ENCODE measurements at places on chromosomes 12 and 14.

DNA sequence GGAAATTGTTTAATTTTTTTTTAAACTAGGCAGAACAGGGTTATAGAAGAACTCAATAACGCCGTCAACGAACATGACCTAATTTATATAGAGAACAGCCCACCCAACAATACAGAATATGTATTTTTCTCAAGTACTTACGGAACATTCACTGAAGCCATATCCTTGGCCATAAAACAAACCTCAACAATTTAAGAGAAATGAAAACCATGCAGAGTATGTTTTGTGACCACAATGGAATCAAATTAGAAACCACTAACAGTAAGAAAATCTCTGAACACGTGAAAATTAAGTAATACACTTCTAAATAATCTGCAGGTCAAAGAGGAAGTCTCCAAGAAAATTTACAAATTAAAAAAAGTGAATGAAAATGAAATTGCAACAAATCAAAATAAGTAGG is 9.4 kb downstream of the SART3 start:
- no peak for DNase-seq

DNA sequence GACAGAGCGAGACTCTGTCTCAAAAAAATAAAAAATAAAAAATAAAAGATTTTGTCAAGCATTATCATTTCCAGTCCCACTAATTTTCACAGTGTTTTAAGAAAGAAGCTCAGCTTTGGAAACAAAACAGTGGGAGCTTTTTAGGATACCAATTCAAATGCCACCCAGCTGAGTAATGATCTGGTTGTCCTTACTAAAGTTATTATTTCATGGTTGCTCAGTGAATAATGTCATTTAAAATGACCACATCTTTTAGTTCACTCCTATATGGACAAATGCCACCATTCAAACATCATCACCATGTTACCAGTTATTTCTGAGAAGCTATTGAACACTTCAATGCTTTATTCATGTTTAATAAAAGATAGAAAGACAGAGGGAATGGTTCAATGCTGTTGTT is 365.0 kb downstream of the CCER1 start:
- no peak for DNase-seq

GRCh38 chr12:108316176-108317086 is 22.7 kb downstream of the CMKLR1 start:
- DNase-seq = no peak

DNA sequence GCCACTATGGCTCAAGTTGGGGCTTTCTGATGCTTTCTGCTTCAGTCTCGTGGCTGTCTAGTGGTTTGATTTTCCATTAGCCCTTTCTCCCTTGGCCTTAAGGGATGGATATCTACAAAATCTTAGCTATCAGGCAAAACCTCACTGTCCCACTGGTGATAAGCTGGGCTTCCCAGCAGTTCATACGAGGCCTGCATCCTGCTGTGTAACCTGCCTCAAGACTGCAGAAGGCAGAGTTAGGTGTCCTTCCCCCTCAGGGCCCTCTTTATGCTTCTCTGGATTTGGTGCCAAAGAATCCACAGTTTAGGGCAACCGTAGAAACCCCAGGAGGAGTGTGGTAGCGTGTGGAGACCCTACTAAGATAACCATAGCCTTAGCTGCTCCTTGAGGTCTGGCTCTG is 38.9 kb downstream of the ETV6 start:
- DNase-seq = no peak

- peak; percentile 18 for DNase-seq
These were observed 165.4 kb downstream of the DERA start for GRCh38 chr12:16076557-16076956.

- DNase-seq = no peak
These were observed 141.6 kb upstream of the CPSF6 start for GRCh38 chr12:69097619-69098368.

DNA sequence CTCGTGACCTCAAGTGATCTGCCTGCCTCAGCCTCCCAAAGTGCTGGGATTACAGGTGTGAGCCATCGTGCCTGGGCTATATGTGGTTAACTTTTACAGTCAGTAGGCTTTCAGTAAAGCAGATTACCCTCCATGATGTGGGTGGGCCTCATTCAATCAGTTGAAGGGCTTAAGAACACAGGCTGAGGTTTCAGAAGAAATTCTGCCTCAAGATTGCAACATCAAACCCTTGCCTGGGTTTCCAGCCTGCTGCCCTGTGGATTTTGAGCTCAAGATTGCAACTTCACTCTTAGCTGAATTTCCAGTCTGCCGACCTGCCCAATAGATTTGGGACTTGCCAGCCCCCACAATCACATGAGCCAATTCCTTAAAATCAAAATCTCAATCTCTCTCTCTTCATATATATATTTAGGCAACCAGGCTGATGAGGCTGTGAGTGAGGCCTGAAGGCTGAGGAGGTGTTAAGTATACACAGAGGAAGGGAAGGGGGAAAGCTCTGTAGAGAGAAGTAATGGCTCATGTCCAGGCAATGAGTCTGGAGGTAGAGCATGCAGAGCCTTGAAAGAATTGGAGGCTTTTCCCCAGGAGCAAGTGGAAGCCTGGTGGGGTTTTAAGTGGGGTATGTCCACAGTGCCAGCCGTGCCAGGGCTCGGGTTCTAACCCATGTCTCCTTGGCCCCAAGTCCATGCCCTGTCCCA is 33.3 kb upstream of the ACTN1 start:
- DNase-seq = no peak

DNA sequence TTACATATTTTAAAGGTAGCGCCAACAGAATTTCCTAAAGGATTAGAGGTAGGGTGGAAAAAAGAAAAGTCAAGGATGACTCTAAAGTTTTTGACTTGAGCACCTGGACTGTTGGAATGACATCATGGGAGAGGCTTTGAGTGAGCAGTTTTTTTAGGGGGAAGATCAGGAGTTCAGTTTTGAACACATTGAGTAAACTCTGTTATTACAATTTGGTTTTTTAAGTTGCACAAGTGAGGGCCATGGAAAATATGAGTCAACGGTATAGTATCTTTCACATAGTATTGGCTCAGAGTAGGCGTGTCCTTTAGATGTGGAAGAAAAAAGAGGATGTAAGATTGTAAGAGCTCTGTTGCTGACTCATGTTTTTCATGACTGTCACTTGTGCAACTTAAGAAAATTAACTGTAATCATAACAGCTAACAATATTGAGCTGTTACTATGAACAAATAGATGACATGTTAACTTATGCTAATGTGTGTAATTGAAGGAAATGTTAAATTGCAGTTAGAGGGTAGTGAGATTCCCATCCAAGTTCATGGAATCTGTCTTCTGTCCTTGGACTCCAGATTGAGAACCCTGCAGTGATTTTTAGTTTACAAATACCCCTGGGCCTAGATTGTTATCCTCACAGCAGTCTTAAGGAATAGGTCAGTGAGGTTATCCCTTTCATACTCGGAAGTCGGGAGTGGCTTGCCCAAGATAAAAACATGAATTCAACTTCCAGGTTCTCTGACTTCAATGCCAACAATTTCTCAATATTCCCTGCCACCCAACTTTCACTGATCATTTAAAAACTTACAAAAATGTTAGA is 48.2 kb upstream of the ATP2B1 start:
- peak; percentile 79 for DNase-seq

DNA sequence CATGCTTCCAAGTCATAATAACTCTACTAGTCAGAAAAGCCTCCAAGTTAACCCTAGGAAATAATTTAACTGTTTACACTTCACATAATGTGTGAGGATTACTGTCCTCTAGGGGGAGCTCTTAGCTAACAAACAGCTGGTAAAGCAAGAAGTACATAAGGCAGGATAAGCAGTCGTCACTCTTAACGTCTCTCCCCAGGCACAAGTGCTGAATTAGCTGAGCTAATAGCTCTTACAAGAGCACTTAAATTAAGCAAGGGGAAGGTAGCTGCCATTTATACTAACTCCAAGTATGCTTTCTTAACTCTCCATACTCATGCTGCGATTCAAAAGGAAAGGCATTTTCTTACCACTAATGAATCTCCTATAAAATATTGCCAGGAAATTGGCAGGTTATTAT is 79.3 kb upstream of the TSPAN11 start:
- DNase-seq = no peak

DNA sequence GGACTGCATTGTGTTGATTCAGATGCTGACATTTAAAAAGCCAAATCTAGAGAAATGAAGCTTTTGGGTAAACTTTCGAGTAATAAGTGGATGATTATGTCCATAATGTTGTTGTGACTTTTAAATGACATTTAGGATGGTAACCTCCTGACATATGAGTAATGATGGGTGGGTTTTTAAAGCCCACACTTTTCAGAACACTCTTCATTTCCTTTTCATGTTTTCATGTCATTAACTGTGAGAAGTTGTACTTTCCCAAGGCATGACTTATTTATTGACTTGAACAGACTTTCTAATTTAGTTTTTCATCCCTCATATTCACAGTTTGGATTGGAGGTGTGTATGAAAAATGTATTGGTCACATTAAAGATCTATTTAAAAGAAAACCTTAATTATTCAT is 35.5 kb downstream of the RGS6 start:
- no peak for DNase-seq

GRCh38 chr12:16531621-16532020 is 74.3 kb downstream of the LMO3 start:
- no peak for DNase-seq

GRCh38 chr12:69321351-69321750 is 26.8 kb upstream of the LYZ start:
- DNase-seq = no peak

- no peak for DNase-seq
These were observed 22.6 kb upstream of the SLC10A1 start for GRCh38 chr14:69819607-69820006.

- no peak for DNase-seq
These were observed 54.2 kb downstream of the PPP1R36 start for GRCh38 chr14:64604001-64604400.

- peak; percentile 75 for DNase-seq
These were observed 135.3 kb downstream of the PRKCH start for GRCh38 chr14:61456720-61457119.

GRCh38 chr14:52269982-52270381 is 2.5 kb downstream of the PTGDR start:
- DNase-seq = no peak

DNA sequence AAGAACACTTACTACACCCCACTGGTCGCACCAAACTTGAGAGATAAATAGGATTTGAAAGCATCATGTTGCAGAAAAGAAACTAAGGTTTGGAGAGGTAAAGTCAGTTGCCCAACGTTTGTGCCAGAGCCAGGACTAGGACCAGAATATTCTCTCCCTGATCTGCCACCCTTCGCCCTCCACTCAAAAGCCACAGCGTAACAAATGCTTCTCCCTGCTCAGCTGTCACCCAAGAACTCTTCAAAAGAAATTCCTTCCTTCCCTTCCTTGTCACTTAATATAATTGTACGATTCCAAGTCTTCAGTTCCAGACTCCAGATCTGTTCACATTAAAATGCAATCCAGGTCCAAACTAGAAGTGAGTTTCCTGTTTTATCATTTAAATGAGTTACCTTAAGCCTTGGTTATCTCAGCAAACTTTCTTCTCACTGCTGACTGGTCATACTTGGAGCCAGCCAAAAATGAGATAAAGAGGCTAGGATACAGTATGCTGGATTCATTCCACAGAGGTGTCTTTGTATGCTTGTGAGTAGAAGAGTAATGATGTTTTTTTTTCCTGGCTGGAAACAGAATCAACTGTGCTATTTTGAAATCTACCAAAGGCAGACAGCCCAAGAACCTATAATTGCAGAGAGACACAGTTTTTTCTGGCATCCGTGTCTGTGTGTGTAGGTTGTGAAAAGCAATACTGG is 12.8 kb upstream of the PPFIBP1 start:
- no peak for DNase-seq

GRCh38 chr12:119006746-119007145 is 25.4 kb downstream of the SRRM4 start:
- no peak for DNase-seq

DNA sequence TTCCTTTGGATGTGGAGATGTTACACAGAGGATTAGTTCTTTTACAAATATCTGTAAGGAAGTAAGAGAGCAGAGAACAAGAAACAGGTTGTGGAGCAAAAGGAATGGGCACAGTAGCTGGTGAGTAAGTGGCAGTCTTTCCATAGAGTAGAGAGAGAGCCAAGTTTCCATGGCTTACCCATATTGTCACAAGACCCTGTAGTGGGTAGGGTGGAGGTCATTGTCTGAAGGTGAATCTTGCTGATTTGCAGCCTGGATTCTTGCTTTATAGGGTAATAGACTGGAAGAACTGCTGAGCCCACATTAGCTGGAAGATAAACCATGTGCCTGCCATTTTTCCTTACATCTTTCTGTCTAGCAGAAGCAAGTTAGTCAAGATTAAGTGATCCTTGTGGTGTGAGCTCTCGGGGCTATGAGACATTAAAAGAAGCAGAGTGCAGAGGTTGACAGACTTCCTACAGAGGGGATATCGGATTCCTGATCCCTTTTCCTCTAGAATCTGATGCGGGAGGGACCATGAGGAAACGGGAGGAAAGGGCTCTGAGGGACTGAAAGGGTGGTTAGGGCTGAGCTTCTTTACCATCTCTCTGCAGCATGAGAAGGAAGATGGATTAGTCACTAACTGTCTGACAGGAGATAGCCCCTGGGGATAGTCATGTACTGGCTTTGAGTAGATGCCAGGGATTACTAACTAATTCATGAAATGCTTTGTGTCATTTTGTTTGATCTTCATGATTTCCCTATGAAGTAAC is 44.0 kb upstream of the LRTM2 start:
- no peak for DNase-seq

DNA sequence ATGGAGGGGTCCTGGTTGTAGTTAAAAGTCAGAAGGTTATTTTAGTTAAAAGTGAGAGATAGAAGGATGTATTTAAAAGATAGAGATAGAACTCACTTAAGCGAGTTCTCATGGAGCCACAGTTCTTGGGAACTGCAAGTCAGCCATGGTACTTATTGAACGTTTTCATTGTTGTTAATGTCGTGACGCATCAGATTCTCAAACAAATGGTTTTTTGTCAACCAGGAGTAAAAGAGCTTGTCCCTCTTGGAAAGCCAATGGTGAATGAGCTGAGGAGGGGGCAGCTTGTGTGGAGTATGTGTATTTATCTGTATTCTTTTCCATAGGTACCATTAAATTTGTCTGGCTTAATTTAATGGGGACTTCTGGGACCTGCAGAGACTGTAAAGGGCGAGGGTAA is 68.6 kb downstream of the FIGNL2 start:
- DNase-seq = no peak

GRCh38 chr12:49231878-49232655 is 32.8 kb upstream of the TUBA1C start:
- no peak for DNase-seq

DNA sequence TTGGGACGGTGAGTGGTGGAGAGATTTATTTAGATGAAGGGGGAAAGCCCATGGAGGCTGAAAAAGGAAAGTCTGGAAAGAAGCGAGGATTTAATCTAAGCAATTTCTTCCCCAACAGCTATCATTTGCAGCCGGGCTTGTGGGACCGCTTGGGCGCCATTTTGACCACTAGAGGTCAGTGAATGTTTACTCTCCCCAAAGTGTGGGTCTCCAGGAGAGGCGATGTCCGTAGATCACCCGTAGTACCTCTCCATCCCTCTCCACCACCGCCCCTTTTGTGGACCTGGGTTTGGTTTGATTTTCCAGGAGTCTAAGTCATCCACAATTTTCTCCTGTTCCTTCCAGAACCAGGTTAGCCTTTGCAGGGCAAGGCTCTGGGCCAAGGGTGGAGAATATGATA is 91.2 kb upstream of the PARP11 start:
- peak; percentile 44 for DNase-seq

GRCh38 chr12:55938826-55939501 is 8.0 kb downstream of the DGKA start:
- no peak for DNase-seq

Measured in GM10248 (cell line).